ENCODE measurements at places on chromosomes 2 and 18.

GRCh38 chr2:86645752-86646151 is 22.1 kb upstream of the RNF103 start:
- DNase-seq: no peak

DNA sequence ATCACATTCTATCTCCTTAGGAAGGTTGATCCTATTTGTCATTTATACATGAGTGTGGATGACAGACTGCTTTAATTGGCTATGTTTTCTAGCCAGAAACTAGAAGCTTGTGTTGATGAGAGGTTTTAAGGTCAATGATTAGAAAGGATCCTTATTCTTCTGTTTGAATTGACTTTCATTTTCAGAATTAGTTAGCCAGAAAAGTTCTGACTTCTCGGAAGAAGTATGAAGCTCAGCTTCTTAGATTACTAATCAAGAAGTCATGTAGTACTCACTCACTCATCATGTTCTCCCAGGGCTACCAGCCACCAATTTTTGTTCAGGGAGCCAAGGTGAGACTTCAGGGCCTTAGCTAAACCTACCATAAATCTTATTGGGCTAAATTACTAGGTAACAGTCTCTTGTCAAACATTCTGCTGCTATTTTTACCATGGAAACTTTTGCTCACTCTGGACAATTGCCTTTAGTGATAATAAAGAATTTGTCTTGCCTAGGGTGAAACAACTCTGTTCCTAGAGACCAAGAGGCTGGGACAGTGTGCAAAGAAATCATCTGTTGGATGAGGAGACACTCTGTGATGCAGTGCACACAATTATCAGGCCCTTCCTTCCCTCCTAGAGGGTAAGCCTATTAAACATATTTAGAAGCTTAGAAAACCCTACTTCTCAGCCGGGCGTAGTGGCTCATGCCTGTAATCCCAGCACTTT is 111.6 kb upstream of the DNMT3A start:
- no peak for DNase-seq

DNA sequence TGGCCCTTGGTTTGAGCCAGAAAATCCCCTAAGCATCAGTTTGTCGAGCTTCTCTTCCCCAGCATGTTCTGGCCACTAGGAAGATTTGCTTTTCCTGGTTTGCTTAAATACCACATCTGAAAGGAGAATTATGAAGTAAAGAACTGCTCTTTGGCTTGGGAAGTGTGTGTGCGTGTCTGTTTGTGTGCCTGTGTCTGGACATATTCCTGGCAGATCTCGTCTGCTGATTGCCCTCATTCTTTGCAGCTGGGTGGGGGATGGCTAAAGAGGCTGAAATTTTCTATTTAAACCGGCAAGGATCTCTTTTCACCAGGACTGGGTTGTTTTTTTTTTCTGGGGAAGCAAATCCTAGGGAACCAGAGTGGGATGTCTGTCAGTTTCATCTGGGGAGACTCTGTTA is 57.3 kb upstream of the MBOAT2 start:
- no peak for DNase-seq

DNA sequence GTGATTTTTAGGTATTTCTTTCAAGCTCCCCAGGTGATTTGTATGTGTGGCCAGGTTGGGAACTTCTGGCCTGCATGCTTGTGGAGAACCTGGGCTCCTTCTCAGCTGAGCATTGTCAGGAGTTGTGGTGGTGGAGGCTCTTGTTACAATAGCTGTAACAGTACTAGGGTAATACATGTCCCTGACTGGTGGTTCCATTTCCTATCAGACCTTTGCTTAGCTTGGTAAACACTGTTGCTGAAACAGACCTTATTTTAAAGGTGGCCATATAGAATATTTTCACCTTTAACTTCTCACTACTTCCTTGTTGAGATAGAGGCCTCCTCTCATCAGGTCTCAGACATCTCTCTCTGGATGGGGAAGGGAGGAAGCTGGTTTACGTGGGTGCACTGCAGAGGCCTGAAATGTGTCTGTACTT is 79.2 kb downstream of the SETBP1 start:
- no peak for DNase-seq

- no peak for DNase-seq
These were observed 61.0 kb downstream of the TSPYL6 start for GRCh38 chr2:54194761-54195750.

DNA sequence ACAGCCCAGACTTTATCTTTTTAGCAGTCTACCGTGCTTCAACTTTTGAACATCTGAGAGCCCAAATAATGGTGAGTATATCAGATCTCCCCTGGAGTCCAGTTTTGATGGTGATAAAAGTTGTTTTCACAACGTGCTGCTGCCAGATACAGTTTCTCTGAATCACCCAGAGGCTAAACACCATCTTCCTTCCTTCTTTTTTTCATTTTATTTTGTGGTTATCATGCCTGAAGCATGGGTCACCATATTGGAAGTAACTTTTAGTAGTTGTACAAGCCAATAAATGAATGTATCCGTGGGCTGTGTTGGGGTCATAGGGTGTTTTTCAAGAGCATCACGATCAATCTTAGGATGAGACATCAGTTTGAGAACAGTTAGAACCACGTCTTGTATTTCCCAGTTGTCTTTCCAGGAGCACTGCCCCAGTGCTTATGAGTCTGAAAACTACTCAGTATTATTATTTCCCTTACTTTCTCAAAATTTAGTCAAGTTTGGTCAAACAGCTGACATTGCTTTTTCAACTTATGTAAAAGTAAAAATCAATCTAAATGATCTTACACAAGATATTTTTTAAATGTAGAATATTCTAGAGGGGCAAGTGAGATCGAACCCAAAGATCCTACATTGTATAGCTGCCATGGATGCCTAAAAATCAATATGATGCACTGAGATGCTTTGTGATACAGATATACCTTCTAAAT is 311.4 kb downstream of the CTNNA2 start:
- no peak for DNase-seq

GRCh38 chr2:10331702-10332401 is 29.1 kb downstream of the HPCAL1 start:
- peak; percentile 86 for DNase-seq
